ENCODE measurements at places on chromosomes 11 and 22.

GRCh38 chr11:1354125-1354938 is 35.4 kb upstream of the BRSK2 start:
- DNase-seq: no peak

- DNase-seq: no peak
Observed at GRCh38 chr11:17769218-17769617, 34.6 kb downstream of the KCNC1 start.

- no peak for DNase-seq
Observed at GRCh38 chr11:2118677-2119076, 20.5 kb downstream of the IGF2 start.

DNA sequence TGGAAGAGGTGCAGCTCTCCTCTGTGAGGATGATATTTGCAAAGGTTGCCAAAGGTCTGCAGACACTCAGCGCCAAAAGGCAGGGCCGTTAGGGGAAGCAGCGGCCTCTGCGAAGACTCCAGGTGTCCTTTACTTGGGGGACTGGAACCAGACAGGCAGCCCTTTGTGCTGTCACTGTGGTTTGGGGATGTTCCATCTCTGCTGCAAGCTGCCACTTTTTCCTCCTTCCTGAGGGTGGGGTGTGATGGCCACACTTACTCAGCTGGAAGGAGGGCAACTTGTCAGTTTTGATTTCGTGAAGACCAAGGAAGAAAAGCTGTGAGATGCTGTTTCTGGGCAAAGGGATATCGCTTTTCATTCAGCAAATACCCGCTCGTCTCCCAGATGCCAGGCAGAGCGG is 96.5 kb upstream of the PRR5 start:
- no peak for DNase-seq

DNA sequence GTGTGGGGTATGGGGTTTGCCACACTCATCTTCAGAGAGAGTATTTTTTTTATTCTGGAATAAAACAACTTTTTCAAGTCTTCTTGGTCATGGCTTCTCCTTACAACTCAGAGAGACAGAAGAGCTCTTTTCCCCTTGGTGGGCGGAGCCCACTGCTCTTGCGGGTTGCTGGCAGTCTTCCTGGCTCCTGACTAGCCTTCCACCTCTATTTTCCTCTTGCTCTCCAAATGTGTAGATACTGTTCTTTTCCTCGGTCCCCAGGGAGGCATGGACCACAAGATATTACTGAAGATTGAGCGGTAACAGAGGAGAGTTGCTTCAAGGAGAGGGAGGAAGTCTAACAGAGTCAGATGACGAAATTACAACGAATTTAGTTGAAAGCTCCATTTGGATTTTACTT is 210.6 kb downstream of the NTM start:
- no peak for DNase-seq

DNA sequence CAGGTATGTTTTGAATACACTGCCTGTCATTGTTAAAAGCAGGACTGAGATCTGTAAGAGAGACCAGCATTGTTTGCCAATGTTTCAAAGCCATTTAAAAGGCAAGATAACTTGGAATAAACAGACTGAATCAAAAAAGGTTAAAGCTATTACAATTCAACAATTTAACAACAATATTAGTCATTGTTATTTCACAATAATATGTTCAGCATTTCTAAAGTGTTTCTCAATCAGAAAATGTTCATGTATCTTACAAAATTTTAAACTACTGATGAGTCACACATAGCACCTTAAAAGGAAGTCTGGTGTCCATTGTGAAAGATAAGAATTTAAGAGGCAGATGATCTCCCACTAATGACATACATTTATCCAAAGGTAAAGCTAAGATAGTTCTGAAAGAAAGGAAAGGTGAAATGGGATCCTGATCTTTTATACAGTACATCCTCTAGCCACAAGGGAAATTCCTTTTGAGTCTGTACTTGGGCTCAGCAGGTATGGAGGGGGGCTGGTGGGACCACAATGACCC is 79.7 kb downstream of the MAML2 start:
- no peak for DNase-seq

DNA sequence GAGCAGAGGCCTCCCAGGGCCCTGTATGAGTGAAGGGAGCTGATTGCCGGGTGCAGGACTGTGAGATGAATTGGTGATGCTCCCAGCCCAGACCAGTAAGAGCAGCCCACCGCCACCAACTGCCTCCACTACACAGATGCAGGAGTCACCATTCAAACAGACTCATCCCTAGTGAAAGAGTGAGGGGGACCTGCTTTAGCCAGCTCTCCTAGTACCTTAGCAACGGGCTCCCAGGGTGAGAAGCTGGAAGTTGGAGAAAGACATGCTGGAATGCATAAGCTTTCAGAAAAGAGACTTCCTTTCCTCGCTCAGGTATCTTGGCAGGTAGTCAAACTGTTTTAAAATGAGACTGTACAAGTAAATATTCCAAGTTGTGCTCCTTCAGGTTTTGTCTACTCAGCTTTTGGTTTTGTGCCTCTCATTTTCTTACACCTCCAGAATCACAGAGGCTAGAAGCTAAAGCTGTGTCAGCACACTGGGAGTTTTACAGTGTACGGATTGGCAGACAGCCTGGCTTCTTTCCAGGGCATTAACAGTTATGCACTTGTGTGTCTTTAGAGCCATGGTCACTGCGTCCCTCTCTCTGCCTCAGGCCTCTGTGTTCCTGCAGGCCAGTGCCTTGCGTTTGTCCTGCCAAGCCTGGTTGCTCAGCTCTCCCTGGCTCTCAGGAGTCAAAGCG is 146.2 kb downstream of the ATXN10 start:
- DNase-seq: no peak

- DNase-seq: no peak
Observed at GRCh38 chr11:118434553-118435289, 1.6 kb upstream of the KMT2A start.

DNA sequence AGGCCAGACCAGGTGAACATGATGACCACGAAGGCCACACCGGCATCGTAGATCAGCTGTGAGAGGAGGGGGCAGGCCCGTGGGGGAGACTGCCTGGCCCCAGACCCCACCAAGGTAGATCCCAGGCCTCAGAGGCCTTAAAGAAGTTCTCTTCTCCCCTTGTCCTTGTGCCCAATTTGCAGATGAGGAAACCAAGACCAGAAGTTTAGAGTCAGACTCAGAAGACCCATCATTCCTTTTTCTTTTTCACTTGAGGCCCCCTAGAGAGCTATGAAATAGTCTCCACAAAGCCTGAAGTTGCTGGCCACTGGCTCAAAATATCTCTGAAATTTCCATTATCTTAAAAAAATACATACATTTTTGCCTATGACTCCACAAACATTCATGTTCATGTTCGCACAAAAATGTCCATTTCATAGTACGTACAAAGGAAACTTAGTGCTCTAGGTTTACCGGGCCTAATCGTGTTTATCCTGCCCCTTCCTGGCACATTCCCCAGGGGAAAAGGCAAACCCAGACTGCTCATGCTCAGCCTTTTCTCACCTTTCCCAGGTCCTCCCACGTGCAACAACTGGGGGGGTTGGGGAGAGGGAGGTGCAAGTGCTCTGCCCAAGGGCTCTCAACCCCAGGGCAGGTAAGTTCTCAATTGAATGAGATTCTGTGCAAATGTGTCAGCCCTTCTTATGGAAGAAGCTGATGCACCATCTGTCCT is 19.2 kb downstream of the SLC43A1 start:
- no peak for DNase-seq

DNA sequence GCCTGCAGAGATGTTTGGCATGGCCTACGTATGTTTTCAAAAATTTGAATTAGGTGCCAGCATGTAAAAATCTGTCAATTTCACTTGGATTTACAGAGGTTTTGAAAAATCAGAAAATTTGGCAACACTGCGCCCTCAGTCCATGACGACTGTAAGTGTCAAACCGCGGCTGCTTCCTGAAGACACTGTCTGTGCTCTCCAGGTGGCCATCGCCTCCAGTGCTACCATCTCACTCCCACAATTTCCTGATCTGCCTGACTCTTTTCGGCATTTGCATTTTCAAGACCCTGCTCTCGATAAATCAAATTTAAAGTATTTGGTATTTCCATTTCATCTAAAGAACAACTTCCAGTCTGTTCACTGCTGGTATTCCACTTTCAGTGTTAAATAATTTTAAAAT is 34.6 kb downstream of the VSIG10L2 start:
- no peak for DNase-seq

DNA sequence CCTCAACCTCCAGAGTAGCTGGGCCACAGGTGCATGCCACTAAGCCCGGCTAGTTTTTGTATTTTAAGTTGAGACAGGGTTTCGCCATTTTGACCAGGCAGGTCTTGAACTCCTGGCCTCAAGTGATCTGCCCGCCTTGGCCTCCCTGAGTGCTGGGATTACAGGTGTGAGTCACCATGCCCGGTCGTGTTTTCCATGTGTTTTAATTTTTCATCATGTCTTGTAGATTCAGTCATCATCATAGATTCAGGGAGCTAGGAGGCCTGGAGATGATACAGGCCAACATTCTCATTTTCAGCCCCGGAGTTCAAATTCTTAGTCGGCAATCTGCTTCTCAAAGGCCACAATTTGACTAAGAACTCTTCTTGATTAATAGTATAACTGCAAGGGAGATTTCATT is 73.5 kb upstream of the GRAMD1B start:
- no peak for DNase-seq

DNA sequence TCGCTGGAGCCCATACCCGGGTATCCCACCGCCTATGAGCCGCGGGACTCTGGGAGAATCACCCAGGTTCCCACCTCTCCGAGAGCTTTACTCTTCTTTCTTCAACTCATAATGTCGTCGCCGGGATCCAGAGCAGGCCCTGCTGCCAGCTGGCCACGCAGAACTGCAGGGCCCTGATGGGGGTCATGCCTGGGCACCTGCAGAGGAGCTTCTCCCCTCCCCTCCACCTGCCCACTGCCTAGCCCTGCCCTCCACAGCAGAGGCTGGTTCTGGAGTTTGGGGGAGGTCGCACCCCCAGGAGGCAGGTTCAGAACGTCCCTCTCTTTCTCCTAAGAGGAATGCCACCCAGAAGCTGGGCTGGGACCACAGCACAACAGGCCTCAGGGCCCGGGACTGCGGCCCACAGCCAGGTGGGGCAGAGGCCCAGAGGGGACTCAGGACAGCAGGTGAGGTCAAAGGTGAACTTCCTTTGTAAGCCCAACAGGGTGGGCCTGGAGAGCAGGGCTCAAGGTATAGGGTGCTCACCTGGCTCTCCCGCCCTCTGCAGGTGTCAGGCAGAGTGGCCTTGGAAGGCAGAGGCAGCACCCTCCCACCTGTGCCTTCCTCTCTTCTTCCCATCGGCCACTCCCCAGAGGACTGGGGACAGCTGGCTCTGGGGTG is 1.9 kb downstream of the SLC25A45 start:
- DNase-seq: no peak

- DNase-seq: peak; percentile 58
Observed at GRCh38 chr11:93718057-93718563, 23.2 kb downstream of the TAF1D start.

- no peak for DNase-seq
Observed at GRCh38 chr11:47869544-47870393, 21.6 kb upstream of the NUP160 start.

DNA sequence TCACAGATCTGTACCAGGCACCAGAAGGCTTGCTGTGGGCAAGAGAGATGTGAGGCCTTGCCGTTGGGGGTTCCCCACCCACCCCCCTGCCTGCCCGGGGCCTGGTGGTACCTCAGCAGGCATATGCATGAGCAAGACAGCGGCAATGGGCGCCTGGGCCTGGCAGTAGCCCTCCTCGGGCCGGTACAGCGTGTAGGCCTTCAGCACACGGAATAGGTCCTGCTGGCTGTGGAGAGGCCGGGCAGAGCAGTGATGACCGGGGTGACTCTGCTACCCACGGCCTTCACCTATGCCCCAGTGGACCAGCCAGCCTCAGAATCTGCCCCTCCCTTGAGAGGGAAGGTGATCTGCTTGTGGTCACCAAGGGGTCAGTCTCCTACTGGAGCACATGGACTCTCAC is 5.5 kb upstream of the CASTOR1 start:
- no peak for DNase-seq

GRCh38 chr22:24725736-24726135 is 48.8 kb downstream of the PIWIL3 start:
- no peak for DNase-seq

- DNase-seq: no peak
Observed at GRCh38 chr22:19523240-19524169, 705 bp downstream of the CLDN5 start.

GRCh38 chr11:83070044-83070701 is 1.5 kb downstream of the RAB30 start:
- no peak for DNase-seq

GRCh38 chr11:35335226-35335625 is 84.1 kb downstream of the SLC1A2 start:
- no peak for DNase-seq

GRCh38 chr11:66002648-66003225 is 434 bp downstream of the BANF1 start:
- no peak for DNase-seq

DNA sequence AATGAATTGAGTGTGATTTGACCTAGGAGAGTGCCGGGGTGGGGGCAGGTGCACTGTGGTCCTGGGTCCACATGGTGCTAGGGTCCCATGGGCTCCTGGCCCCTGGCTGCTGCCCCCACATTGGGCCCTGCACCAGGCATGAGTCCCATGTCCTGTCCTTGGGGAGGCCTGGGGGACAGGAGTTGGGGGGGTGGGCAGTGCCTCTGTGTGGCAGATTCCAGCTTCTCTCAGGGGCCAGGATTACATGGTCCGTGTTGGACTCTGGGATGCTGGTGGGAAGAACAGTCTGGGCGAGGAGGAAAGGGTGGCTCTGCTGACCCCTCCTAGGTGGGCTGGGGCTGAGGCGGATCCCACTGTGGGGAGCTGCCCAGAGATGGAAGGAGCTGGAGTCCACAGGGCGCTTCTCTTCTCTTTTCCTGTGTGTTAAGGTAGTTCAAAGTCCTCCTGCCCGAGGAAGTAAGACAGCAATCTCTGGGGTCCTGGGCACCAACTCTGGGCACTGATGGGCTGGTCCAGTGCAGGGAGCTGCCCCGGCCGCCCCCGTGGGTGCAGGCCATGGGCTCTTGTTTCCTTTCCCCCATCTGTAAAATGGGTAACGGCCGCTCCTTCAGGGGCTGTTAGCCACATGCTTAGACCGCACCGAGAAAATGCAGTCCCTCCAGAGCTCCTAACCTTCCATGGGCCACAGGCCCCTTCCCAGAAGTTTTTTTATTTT is 19.8 kb downstream of the KCNQ1 start:
- no peak for DNase-seq
